ENCODE measurements at places on chromosomes 2 and 18.

- no peak for DNase-seq
These were observed 246.8 kb upstream of the PXDN start for GRCh38 chr2:1991126-1991525.

DNA sequence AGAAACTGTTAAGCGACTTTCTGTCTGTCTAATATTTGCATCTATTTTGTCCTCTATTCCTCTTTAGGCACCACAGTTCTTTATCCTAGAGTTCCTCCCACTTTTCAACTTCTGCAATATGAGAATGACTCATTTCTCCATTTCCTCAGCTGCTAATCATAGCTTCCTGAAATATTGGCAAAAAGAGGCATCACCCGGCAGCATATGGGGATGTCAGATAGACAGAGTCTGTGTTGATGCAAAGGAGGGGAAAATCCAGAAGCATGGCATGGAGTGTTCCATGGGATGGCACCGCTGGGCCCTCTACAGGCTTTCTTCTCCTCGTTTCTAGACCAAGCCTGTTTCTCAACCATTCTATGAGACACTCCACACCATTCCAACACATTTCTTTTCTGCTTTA, 93.4 kb downstream of the DOCK10 start:
- no peak for DNase-seq

DNA sequence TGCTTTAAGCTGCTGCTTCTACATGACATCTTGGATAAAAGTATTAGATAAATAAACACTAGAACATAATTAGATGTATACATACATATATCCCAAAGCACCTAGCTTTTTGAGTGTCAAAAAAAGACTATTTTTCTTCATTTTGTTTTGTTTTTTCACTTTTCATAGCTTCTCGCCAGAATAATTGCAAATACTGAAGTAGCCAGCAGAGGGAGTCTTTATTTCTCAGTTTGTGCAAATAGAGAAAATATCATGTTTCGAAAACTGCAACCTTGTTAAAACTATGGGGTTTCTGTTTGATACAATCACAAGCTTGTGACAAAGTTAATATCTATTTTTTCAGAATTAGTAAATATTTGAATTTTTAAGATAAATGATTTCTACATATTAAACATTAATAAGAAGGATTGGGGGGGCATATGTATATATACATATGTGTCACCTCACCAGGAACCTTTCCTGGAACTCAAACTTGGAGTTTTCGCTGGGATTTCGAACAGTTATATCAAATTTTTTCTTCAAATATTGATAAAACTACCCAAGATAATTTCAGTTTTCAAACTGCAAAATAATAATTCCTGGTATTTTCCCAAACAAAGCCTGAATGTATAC, 61.0 kb downstream of the GRB14 start:
- DNase-seq = no peak

DNA sequence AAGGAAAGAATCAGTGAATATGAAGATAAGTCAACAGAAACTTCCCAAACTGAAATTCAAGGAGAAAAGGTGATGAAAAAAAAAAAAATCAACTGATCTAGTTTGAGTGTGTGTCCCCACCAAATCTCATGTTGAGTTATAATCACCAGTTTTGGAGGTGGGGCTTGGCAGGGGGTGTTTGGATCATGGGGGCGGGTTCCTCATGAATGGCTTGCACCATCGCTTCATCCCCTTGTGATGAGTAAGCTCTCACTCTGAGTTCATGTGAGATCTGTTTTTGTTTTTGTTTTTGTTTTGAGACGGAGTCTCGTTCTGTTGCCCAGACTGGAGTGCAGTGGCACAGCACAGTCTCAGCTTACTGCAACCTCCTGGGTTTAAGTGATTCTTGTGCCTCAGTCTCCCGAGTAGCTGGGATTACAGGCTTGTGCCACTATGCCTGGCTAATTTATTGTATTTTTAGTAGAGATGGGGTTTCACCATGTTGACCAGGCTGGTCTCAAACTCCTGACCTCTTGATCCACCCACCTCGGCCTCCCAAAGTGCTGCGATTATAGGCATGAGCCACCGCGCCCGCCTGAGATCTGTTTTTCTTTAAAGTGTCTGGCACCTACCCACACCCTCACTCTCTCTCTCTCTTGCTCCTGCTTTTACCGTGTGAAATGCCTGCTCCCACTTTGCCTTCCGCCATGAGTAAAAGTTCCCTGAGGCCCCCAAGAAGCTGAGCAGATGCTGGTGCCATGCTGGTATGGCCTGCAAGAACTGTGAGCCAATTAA, 4.0 kb upstream of the SLC66A2 start:
- DNase-seq = no peak

GRCh38 chr2:3572620-3573019, 2.4 kb upstream of the RPS7 start:
- DNase-seq = no peak

- DNase-seq = peak; percentile 81
These were observed at the start of gene ACSL3 for GRCh38 chr2:222860740-222861410. Gene ACSL3, plus strand, starts transcription at chr2:222861036. Its CDS starts 47,737 bp downstream, at chr2:222908773.

- DNase-seq = no peak
These were observed 182.3 kb downstream of the RDH14 start for GRCh38 chr2:18378020-18378653.

DNA sequence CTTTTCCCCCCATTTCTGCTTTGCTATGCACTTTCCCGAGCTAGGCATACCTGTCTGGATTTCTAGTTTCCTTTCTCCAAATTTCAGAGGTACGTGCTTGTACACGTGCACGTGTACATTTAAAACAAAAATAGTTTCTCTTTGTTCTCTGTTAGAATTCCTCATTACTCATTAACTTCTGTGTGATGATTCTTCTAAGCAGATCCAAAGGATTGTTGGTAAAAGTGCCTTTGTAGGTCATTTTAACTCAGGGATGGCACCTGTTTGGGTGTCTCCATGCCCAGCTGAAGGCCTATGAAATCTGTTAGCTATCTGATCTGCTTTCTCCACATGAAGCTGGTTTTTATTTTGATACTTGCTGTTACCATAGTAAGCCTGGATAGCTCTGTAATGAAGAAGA, 264.3 kb downstream of the LPIN1 start:
- no peak for DNase-seq

DNA sequence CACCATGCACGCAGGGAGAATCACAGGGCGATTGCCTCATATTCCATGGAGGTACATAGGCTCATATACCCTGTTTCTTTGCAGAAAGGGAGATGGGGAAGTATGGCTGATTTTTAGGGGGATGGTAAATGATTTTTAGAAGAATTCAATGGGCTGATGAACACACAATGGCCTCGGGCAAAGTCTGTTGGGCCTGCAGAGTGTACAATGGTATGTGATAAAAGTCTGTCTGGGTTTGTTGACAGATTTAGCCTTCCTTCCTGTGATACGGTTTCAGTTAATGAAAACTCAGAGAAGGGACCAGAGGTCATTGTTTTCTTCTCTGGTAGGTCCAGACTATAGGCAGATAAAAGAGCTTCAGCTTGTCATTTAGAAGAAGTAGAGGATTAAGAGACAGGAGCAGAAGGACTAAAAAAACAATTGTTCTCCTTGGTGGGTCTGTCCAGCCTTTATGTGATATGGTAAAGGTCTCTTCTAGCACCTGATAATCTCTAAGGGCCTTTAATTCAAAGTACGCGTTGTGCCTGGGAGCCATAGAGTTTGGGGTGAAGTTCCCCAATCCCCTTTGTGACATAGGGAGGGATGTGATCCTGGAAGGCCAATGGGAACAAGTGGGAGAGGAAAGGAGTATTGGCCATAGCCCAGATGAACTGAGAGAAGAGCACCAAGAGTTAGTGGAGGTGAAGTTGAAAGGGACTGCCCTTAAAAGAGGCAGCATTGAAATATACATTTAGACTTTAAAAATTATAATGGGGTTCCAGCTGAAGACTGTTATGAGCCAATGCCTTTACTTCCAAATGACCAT, 107.5 kb upstream of the SERPINE2 start:
- DNase-seq = no peak

- DNase-seq = no peak
These were observed 39.7 kb upstream of the NEDD4L start for GRCh38 chr18:58004317-58004716.

- no peak for DNase-seq
These were observed 29.9 kb downstream of the CHCHD5 start for GRCh38 chr2:112614201-112614840.

DNA sequence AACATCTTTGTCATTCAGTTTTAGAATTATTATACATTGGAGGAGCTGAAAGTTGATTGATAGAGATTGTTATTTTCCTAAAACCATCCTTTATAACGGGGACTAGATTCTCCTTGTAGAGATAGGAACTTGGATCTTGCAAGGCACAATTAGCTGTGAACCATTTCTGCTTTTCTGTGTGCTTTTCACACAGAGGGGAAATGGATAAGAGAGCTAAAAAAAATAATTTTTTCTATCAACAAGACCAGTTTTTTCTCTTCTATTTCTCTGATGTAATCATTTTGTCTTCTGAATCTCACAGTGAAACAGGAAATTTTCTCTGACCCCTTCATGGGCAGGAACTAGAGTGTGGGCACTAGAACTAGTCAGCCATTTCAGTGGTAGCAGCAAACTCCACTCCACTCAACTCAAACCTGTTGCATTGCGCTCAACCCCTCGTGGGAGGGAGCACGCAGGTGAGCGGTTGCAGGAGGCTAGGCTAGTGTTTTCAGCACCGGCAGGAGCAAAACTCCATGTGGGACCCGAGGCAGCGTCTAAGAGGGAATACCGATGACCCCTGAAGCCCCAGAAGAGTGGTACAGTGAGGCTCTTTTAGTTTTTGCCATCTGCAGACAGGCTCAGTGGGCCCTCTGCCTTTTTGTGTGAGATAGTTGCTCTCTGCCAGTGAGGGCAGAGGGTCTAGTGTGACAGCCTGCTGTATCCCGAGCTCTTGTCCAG, 24.0 kb upstream of the SLC39A10 start:
- no peak for DNase-seq

GRCh38 chr2:161947406-161947805, 126.6 kb downstream of the DPP4 start:
- no peak for DNase-seq

DNA sequence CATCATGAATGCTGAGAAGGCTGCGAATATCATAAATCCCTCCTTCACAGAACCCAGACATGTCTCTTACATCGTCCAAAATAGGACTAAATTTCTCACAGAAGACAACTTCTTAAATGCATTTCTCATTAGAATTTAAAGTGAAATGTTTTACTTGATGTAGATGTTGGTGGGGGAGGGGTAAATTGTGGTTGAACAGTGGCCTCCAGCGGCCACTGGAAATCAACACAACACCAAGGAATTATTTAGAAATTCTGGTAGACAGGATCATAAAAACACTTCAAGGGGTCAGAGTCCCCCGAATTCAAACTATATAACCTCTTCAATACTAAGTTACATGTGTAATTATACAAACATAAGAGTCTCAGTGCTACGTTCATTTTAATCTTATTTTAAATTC, 135.9 kb downstream of the ABCA12 start:
- no peak for DNase-seq

GRCh38 chr2:235378944-235379343, 114.9 kb upstream of the AGAP1 start:
- DNase-seq = no peak

DNA sequence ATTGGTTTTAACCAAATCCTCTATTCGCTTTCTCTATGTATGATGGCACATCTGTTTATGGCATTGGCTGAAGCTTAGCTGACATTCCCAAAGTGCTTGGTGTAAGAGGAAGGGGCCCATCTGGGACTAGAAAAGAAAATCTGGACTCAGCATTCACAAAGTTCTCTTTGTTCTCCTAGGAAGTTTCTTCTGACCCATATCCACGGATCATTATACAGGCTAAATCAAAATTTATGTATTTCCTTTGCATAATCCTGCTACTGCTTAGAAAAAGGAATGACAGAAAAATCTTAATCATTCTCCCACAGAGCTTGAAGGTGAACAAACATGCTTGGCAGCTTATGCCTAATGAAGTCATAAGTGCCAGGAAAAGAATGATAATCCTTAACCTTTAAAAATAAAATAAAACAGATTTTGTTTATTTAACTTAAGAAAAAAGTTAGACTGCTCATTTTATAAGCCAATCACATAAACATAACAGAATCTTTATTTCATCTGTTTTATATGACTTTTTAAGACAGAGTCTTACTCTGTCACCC, 88.4 kb downstream of the NYAP2 start:
- DNase-seq = no peak

DNA sequence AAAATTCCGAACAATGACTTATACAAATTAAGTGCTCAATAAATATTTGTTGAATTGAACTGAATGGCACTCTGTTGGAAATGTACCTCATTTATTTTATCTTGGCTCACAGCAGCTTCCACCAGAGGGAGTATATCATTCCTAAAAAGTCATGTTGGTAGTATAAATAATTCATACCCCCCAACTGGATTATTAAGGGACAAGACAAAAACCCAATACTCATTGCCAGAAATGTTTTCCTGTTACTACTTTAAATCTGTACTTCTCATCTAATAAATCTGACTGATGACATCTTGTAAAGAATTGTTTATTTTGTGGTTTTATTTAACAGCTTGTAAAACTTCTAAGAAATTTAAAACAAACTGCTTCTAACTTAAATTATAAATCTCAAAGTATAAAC, 163.9 kb downstream of the CDH2 start:
- DNase-seq = no peak

DNA sequence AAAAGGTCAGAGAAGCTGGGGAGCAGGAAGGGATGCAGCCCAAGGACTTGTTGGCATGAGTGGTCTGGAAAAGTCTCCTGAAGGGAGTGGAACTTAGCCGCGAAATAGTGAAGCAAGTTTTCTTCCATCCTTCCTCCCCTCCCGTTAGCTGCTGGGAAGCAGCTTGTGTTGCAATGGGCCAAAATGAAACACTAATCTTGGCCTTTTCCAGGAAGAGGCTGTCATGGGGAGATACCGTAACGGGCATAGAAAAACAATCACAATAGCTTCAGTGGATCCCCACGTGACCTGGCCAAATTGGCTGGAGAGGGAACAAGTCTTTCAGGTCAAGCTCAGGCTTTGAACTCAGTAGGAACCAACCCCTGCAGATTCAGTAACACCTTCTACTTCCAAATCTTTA, 49.3 kb downstream of the SEMA4F start:
- no peak for DNase-seq

- no peak for DNase-seq
These were observed 42.4 kb downstream of the TCF7L1 start for GRCh38 chr2:85175369-85176299.

DNA sequence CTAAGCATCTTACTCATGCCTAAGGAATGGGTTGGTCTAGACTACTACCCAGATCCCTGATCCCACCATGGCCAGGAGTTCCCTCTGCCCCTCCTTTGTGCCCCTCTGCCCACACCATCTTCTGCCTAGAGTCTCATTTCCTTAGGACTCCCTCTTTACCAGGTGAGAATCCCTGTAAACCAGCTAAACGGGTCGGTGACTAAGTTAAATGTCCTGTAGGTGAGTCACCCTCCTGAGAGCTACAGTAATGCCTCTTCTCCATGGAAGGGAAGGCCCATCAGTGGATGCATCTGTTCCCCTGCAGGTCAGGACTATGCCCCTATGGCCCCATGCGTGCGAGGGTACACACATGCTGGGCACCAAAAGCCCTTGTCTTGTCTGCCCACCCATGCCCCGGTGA, 25.4 kb downstream of the PTGR3 start:
- DNase-seq = no peak
